ENCODE measurements at places on chromosomes 11 and 22.

DNA sequence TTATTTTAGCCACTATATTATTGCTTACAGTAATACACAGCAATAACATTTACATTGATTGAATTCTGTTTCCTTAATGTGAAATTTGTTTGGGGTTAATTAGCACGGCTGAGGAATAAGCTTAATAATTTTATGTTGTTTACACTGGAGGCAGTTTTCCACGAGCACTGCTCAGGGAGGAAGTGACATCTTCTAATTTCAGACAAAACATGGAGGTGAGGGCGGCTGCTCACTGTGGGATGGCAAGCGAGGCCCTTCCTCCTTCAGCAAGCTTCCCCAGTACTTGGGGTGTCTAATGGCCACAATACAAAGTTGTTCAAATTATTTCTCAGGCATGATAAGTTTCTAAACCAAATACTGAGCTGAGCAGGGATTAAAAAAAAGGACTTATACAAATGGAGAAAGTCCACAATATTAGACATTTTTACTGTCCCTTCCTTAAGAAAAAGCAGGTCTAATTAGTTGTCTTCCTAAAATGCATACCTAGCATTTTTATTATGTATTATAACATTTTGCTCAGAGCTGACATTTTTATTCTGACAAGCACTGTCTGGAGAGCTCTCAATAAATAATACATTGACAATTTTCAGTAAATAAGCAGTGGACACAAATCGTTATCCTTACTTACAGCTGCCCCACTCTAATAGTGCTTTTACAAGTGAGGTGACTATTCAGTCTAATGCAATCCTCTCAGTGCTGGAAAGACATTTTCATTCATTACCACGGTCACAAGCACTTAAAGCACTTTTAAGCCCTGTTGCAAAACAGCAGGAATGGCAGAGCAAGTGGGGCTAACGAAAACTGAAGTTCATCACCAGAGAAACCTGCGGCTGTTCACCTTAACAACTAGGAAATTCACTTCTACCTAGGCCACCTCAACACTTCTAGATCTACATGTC is 56.2 kb downstream of the SOX6 start:
- DNase-seq, result no peak

GRCh38 chr22:31567196-31567595 is 70.9 kb downstream of the SFI1 start:
- DNase-seq, result no peak

DNA sequence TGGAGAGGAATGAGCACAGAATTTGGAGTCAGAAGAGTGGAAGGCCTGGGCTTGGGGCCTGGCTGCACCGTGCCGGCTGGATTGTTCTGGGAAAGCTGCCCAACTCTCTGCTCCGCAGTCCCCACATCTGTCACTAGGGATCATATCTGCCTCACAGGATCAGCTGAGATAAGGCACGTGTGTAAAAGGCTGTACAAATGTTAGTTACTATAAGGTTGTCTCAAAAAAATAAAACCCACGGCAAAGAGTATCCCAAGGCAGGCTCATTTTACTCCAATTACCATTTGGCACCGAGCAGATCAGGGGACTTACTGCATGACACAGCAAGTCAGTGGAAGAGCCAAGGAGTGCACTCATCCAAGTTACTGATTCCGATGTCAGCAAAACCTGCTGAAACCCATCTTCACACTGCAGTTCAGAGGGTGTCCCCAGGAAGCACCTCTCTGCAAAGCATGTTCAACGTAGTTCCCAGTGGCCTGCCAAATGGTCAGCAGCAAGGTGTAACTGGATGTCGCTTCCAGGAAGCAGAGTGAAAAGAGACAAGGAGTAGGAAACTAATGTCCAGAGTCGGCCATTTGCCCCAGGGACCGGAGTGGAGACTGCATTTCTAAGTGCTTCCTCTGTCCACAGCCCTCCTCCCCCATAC is 18.1 kb upstream of the MRTFA start:
- peak; percentile 79 for DNase-seq

GRCh38 chr11:119550053-119550752 is 127.2 kb upstream of the THY1 start:
- DNase-seq, result no peak

DNA sequence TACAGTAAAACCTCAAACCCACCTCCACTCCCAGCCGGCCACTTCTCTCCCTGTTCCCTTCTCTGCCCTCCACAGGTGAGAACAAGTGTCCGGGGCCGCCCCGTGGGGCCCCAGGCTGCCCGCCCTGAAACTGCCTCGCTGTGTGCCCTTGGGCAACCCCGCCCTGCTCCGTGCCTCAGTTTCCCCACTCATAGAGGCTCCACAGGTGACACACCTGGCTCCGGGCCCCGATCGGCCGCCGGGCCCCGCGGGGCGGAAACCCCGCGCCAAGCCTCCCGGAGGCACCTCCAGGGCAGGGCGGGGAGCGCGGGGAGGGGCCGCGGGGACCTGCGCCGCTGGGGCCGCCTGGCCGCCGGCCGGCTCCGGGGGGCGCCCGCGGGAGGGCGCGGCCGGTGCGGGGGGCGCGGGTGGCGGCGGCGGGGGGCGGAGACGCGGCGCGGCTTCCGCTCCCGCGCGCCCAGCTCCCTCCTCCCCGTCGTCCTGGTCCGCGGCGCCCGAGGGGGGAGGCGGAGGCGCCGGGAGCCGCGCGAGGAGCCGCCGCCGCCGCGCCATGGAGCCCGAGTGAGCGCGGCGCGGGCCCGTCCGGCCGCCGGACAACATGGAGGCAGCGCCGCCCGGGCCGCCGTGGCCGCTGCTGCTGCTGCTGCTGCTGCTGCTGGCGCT is at the start of gene LRP5:
LRP5 (plus strand) TSS at position 475 of the 663 bp plus-strand sequence; CDS start at position 599, 124 bp downstream.
- peak; percentile 29 for DNase-seq

DNA sequence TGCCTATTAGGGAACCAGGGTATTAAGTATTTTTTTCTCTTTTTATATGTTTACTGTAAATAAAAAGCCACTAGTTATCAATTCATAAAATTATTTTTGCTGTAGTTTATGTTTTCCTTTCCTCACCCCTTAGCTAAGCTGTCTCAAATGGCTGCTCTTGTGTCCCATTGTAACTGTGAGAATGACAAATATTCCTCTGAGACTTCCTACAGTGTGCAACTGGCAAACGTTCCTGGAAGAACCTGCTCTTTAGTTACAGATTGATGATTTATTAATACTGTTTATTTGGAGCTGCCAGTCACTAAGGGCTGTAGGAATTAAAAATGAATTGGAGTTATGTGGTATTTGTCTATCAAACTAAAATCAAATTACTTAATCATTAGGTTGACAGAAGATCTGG is 675.4 kb upstream of the ARHGAP42 start:
- DNase-seq, result no peak

All from M059J (cell line).